ENCODE measurements at places on chromosomes 5 and 9.

- no peak for DNase-seq
Measured at GRCh38 chr9:6239694-6240093, 24.1 kb downstream of the IL33 start.

DNA sequence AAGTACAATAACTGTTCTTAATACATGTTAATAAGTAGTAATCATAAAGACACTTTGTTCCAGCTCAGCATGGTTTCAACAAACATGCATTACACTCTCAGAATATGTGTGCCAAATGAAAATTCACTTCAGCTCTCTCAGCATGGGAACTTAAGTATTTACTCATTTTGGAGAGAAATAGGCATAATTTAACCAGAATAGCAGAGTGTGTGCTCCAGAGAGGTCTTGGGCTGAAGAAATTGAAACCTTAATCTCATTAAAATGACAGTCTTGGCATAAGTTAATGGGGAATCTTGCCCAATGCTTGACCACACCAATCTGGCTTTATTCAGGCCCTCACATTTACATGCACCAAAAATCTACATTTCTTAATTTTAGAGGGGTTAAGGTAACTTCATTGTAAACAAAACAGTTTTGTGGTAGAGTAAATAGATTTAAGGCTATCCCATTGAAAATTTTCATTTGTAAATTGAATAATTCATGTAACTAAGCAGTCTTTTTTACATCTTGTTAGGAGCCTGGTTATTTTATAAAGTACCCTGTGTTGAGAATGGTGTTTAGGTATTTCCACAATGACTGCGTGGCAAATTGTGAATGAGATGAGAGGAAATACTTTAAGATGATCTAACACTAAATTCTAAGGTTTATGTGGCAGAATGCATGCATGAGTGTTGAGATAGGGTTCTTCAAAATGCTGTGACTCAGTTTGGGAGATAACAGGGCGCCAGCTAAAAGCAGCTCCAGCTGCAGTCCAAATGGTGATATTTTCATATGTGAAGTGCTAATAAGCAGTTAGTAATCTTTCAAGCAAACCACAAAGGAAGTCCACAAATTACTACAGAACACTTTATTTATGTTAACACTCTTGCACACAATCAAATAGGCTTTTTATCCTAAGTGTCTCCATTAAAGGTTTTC lies 11.3 kb upstream of the LOX start:
- DNase-seq, result no peak

GRCh38 chr5:72281764-72282499 lies 38.1 kb downstream of the MRPS27 start:
- DNase-seq, result peak; percentile 43

DNA sequence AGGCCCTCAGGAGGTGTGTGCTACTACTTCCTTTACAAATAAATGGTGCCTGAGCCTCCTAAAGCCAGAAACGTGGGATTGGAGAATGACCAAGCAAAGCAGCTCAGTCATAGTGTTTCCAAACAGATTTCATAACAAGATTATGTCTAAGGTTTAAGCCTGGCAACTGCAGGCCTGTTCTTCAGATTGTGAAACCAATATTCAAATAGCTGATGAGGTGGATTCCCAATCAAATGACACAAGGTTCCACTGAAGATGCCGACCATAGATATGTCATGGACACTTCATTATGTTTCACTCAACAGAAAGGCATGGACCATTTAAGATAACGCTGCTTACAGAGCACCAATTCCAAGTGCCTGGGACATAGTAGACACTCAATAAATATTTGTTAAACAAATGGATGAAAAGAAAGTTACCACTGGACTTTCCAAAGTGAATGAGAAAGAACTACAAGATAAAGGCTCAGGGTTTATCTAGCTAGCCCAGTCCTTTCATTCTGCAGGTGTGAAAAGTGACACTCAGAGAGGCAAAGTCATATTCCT lies 189.5 kb downstream of the ACTL7B start:
- DNase-seq, result no peak

DNA sequence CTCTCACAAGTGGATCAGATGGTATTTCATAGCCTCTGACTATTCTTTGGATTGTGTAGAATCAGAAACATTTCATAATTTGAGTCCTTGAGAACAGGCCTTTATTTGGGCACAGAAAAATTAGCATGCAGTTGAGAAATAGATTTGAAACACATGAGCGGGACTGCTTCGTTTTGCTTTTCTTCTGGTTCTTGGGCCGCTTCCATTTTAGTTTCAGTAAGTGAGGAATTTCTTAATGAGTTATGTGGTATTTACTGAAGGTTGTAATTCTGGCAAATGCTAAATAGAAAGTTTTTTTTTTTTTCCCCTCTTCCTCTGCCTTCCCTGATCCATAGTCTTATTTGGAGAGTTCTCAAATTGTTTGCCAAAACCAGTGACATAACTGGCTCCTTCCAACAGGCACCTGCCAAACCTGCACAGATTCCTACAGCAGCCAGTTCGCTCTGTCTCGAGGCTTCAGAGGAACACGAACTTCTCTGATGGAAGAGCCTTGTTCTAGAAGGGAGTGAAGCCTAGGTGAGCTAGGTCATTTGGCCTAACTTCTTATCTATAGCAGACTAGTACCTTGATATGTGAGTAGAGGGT lies 71.2 kb upstream of the SLC28A3 start:
- no peak for DNase-seq

DNA sequence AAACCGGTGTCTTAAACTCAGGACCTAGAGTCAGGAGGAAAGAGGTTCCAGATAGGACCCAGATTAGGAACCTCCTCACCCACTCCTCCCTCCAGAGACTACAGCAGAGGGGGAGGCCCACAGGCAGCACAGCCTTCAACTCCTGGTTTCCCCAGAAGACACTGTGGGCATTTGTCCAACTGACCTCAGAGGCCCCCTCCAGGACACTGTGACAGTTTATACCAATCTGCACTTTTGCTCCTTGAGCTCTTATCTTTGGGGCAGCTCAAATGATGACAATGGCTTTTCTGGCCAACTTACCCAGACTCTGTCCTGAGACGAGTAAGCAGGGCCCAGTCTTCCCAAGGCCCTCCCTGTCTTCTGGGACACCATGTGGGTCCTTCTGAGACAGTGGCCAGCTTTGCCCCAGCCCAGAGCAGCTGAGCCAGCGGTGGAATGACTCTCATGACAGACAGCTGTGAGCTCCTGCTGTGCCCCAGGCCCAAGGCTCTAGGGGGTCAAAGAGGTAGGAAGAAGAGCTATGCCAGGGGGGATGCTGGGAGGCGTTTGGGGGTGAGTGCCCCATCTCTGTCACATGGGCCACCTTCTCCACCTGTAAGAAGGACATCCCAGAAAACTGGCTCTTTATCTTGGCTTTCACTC lies 14.3 kb downstream of the OR2V2 start:
- no peak for DNase-seq

DNA sequence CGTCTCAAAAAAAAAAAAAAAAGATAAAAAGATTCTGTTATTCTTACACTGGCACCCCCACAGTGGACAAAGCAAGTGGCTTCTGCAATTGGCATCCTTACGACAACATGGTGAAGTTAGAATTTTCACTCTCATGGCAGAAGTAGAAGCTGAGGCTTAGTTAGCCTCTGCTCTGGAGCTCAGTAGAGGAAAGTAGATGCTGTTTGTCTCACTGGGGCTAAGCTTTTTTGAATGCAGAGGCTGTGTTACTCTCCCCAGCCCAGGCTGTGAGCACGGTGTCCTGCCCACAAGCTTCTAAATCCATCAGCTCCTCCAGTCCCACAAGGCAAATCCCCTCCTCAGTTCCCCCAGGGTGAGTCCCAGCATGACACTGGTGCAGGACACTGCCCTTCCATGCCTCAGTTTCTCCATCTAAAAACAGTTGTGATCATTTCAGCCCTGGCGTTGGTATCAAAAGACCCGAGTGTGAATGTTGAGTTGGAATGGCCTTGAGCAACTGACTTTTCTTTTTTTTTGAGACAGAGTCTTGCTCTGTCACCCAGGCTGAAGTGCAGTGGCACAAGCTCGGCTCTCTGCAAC lies 22.6 kb upstream of the PHF19 start:
- no peak for DNase-seq

GRCh38 chr5:143201589-143201988 lies 201.9 kb downstream of the NR3C1 start:
- DNase-seq, result no peak

GRCh38 chr9:98191181-98191608 lies 1.2 kb downstream of the CORO2A start:
- DNase-seq, result no peak

GRCh38 chr9:91073049-91073810 lies 271.6 kb downstream of the SYK start:
- no peak for DNase-seq

DNA sequence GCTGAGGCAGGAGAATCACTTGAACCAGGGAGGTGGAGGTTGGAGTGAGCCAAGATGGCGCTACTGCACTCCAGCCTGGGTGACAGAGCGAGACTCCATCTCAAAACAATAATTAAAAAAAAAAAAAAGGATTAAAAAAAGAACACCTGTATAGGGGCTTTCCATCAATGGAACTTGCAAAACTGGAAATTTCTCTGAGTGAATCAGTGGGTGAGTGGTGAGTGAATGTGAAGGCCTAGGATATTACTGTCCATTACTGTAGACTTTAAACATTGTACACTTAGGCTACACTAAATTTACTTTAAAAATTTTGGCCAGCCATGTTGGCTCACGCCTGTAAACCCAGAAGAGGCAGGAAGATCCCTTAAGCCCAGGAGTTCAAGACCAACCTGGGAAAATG lies 5.7 kb upstream of the RARS1 start:
- no peak for DNase-seq

DNA sequence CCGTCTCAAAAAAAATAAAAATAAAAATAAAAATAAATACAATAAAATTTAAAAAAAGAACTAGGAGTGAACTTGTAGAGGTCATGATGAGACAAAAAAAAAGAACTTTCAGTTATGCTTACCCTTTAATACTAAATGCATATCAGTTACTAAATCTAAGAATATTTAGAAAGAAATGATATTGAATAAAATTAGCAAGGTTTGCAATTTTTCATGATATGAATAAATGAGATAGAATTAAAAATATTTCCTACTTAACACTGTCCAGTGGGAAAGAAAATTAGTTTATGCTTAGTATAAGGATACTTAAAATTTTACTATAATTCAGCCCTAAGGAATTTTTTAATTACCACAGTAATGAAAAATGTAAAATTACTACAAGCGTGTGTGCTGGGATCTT lies 132.4 kb downstream of the TLE1 start:
- DNase-seq, result no peak

DNA sequence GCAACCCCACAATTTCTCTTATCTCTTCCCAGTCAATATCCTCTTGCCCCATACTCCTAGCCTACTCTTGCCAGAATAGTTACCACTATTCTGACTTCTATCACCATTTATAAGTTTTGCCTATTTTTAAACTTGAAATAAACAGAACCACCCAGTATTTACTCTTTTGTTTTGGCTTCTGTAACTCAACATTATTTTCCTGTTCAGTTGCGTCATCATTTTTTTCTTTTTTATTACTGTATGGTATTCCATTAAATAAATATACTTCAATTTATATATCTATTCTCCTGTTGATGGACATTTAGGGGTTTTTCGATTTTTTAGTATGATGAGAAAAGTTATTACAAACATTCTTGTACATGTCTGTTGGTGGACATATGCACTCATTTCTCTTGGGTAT lies 62.6 kb upstream of the ERBIN start:
- no peak for DNase-seq

DNA sequence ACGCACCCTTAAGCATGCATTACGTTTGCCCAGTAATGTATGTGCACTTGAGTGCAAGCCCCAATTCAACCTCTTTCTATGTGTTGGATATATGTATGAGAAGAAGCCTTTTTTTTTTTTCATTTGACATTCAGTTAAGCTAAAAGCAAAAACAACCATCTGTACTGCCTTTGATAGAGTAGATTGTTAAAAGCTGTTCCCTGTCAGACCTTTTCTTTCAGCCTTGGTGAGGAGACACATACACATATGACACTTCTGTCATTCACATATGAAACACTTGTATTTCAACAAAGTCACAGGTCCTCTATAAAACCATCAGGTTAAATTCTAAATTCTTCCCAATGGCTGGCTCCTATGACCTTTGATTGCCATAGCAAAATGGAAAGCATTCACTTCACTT lies 40.2 kb upstream of the STARD4 start:
- DNase-seq, result no peak

DNA sequence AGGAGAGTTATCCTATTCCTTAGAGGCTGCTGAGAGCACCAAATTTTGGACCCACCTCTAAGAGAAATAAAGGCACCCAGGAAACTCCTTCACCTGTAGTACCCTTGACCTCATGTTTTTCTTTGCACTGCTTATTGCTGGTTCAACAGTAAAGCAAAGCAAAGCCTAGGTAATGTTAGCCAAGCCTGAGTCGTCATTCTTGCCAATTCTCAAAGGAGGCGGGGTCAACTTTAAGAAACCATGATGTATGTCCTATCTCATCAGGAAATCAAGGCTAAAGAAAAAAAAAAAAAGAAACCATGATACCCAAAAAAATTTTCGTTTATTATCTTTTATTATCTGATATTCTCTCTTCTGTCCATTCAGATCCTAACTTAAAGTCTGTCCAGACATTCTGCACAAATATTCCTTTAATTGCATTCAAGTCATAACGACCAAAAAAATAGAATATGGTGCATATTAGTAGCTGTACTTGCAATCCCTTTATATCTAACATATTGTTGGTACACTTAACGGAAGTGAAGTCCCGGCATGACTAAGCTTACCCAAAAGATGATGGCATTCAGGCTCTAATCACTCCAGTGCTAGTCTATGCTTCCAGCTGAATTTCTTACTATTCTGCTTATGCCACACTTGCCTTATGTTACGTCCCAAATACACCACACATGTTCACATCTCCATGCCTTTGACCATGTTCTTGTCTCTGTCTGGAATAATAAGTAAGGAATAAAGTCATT lies 1.8 kb downstream of the AUH start:
- DNase-seq, result no peak

DNA sequence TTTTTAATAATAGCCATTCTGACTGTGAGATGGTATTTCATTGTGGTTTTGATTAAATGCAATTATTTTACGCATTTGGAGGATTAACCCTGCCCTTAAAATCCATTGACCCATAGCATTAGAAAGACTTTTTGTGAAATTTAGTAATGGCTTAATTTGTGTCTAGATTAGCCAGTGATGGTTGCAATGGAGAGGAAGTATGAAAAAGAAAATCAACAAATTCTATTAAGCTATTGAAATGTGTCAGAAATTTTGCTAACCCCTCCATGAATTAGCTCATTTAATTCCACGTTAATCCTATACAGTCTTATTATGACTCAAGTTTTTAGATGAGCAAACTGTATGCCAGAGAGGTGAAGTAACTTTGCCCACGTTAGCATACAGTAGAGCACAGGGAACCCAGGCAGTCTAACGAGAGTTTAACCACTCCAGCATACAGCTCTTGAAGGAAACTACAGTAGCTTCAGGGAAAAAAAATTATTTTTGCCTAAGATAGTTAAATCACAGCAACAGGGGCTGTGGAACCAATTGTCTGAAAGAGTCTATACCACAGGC lies 158.2 kb upstream of the PPP2R2B start:
- no peak for DNase-seq
